Stimulated activated CD4-positive, alpha-beta T cell treated with anti-CD3 and anti-CD28 coated beads, TNF-alpha, amount 100 ng/mL, for 24 hours (primary cell): ENCODE measurements at places on chromosomes 2 and 18.

GRCh38 chr2:53188851-53189510 lies 578.6 kb upstream of the CHAC2 start:
- DNase-seq = no peak

GRCh38 chr2:184444217-184444616 lies 154.1 kb upstream of the ZNF804A start:
- DNase-seq = no peak

DNA sequence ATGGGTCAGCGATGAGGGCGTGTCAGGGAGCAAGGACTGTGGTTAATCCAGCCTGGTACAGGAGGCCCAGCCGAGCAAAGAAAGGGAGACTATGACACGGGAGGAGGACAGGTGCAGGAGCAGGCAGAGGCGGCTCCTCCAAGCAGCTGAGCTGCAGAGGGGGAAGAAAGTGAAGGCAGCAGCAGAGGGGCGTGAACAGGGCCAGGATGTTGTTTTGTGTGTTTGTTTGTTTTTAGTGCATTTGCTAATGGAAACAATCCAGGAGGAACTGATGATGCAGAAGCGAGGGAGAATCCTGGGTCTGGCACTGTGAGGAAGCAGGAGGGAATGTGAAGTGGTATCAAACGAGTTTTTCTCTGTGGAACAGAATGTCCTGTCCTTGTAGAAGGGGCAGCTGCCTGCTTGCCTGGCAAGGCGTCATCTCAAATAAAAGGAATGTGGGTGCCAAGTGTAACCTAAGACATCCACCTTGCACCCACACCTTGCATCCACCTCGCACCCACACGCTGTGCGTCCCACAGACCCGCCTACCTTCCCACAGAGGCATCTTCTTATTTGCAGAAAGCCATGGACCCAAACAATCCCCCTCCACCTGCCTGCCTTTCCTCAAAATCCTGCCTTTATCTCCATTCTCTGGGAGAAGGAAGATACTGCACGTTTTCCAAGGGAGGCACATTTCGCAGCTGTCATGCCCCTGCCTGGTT lies 134.8 kb downstream of the SH3BP4 start:
- DNase-seq = no peak

DNA sequence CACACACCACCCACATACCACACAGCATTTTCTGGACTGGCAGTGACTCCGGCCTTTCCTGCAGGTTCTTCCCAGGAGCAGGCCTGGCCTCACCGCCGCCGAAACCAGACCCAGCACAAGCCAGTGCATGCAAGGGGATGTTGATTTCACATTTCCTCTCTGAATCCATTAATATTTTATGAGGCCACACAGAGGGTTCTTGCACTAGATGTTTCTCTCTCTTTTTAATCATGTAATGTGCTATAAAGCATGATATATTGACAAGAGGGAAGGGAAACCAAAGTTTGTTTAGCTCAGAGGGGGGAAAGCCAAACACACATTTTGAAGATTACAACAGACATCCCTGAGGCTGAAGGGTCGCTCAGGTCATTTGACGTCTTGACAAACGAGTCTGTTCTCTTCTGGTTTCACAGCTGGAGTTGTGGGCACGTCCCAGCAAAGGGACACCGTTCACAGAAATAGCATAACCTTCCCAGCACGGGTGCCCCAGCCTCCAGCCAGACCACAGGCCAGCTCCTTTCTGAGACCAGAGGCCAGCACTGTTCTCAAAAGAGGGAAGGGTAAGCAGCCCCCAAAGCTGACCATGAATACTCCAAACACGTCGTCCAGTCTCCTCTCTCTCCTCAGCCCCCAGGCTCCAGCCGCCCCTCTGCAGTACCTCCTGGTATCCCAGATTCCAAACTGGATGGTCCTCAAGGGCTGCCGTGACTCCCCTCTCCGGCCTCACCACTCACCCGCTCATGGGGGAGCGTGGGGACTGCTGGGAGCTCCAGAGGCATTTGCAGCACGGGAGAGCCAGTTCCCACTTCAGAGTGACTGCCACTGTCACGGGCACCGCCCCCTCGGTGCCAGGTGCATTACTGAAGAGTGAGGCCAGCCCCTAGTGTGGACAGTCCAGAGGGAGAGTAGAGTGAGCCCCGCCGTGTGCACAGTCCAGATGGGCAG lies 340.3 kb upstream of the SALL3 start:
- DNase-seq = no peak

GRCh38 chr2:178990533-178991241 lies 59.2 kb downstream of the CCDC141 start:
- no peak for DNase-seq

- DNase-seq = no peak
Observed at GRCh38 chr18:49751427-49752094, 61.8 kb downstream of the ACAA2 start.

DNA sequence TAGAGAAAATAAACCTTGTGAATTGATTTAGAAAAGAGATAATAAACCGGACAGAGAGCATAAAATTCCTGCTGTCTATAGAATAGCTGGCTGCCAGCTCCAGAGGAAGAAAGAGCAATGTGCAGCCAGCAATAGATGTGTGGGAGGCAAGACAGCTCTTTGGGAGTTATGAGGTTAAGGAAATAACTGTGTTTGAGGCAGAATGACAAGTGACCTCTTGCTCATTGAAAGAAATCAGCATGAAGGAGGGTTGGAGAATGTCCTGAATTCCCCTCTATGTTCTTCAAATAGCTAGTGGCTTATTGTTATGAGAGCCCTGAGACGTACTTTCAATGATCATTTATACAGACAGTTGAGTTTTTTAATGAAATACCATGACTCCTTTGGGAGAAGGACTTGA lies 1009.9 kb upstream of the NXPH2 start:
- no peak for DNase-seq

GRCh38 chr2:179671043-179671981 lies 190.1 kb downstream of the ZNF385B start:
- no peak for DNase-seq

GRCh38 chr2:165239230-165239629 lies at the start of gene SCN2A:
TSS of gene SCN2A (plus strand) at chr2:165239414. CDS start at chr2:165295824, 56,410 bp downstream.
- DNase-seq = no peak

- DNase-seq = no peak
Observed at GRCh38 chr2:53230691-53231090, 536.9 kb upstream of the CHAC2 start.

DNA sequence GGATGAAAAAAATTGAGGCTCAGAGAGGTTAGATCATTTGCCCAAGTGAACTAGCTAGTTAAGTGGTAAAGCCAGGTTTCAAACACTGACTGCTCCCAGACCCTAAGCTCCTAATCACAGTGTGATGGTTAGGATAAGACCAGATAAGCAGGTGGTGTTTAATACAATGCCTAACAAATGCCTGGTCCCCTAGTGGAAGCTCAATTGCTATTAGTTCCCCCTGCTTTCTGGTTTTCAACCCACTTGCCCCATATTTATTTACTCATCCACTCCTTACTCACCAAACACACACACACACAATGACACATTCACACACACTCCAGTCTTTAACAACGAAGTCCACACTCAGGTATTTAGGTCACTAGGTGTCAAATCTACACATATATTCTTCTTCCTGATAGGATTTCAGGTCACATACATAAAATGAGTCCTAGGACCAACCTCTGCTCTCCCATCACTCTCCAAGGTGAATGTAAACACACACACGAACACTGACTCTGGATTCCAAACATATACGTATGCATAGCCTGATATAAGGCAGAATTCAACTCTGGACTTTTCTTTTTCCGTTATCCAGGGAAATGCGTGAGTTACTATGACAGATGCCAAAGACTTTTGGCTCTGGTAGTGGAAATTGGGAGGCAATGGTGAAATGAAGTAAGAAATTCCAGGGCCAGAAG lies 73.6 kb upstream of the TSPYL6 start:
- DNase-seq = no peak

GRCh38 chr2:31404827-31405226 lies 9.7 kb downstream of the XDH start:
- DNase-seq = no peak

DNA sequence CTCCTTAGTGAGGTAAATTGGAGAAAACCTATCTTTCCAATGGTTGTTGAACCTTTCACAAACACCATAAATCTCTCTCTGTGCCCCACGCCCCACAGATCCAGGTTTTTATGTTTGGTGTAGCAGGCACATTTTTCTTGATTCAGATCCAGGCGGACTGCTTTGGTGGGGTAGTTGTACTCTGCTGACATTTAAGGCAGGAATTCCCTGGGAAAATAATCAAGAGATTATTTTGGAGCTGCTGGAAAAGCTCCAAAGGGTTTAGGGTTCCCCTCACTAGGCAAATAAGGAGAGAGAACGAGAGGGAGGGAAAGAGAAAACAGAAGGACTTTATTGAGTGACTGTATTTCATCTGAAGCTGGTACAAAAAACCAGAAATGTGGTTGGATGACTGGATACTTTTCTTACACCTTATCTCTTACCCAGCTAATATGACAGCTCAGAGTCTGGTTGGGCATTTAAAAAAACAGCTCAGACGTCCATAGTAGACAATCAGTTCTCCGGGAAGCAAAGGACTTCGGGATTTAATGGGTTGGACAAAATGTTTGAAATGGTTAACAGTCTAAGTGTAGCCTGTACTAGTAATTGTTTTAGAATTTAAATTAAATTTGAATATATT lies 3.6 kb upstream of the AQP4 start:
- no peak for DNase-seq

GRCh38 chr2:95316466-95317122 lies 19.4 kb downstream of the KCNIP3 start:
- DNase-seq = no peak

- DNase-seq = no peak
Observed at GRCh38 chr2:36732673-36733036, 36.1 kb downstream of the VIT start.

- no peak for DNase-seq
Observed at GRCh38 chr18:50848061-50848551, 28.3 kb upstream of the MRO start.

DNA sequence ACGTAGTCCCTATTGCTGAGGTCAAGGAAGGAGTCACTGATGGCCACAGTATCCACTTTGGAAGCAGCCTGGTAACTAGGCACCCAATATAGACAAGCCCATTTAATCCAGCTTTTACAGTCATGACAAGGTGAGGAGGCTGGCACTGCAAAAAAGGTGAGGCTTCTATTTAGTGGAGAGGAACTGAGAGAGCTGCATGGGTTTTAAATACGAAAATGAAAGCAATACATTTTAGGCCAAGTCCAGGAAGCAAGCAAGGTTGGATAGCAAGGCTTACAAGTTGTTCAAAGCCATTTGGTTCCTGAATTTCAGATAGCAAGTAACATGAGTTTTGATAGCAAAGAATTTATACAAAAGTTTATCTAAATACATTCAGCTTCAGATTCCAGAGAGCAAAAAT lies 80.4 kb downstream of the SGPP2 start:
- DNase-seq = no peak

DNA sequence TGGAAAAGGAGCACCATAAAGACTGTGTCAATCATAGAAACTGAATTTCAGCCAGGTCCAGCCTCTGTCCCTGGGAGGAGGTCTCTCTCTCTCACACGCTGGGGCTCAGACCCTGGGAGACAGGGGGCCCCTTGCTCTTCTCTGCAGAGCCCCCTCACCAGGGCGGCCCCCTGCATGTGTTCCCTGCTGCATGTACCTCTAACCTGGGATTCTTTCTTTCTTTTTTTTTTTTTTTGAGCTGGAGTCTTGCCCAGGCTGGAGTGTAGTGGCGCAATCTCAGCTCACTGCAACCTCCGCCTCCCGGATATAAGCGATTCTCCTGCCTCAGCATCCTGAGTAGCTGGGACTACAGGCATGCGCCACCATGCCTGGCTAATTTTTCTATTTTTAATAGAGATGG lies 46.5 kb downstream of the TPO start:
- DNase-seq = no peak

DNA sequence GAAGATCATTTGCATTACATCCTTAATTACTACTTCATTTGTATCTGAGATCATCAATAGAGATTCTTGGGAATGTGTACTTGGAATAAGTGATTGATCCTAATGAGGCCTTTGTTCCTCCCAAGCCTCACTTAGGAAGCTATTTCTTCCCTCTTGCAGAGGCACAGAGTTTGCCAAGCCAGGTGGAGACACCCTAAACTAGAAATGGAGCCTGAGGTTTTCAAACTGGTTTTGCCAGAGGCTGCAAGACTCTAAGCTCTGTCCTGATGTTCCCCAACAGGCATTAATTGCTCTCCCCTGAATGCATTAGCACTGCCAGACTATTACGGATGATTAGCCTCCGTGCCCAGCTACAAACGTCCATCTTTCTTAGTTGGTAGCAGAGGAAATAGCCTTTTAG lies 125.2 kb upstream of the LGALSL start:
- no peak for DNase-seq

GRCh38 chr2:173652767-173653431 lies 298.2 kb downstream of the CDCA7 start:
- DNase-seq = no peak

DNA sequence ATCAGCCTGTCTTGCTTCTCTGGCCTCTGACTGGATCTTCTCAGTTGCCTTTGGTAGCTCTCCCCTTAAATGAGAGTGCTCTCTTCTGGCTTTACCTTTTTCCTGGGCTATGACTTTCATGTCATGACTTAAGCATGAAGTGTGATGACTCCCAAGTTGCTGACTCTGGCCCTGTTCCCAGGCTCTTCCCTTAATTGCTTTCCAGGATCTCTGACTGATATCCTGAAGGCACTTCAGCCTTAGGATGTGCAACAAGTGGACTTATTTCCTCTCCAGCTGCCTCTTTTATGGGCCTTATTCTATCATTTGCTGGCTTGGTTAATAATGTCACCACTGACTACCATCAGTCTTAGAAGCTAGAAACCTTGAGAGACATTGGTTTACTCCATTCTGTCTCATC lies 17.4 kb downstream of the SEMA4F start:
- DNase-seq = no peak

DNA sequence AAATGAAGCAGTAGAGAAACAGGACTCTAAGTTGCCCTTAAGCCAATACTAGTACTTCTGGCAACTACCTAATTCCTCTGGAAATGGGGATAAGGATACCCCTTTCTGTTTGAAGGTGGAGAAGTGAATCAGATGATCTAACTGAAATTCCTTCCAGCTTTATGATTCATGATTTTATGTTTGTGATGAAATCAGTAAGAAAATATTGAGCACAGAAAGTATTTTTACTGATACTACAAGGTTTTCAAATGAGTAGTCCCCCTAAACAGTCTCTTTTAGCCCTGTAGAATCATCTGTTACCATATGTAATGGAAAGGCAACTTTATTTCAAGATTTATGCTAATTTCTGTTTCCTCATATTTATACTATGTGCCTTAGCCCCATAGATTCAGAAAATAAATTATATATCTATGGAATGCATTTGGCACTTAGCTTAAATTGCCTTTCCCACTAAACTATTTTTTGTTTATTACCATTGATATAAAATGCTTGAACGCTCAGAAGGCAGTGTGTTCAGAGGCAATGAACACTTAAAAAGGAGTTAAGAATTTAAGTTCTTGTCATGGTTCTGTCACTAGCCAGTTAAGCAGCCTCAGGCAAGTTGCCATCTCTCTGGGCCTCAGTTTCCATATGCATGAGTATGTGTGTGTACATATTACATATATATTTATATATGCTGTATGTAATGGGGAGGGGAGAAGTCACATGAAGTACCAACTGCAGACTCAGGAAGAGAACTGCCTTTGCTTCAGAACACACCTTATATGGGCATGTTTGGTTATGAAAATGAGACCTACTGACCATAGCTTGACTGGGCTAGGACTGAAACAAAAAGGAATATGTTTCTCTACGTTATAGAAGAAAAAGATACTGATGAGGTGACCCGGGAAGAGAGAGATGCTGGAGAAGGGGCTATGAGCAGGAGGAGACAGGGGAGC lies 97.7 kb downstream of the CDC42EP3 start:
- no peak for DNase-seq
